Effector memory CD4-positive, alpha-beta T cell (primary cell): ENCODE measurements at places on chromosomes 2 and 18.
A peak's percentile ranks its signal among the peaks of the same experiment; 100 is the strongest.

- DNase-seq, result peak; percentile 13
Measured at GRCh38 chr2:161138429-161138828, 21.8 kb upstream of the TANK start.

GRCh38 chr18:54086863-54087262, 137.6 kb downstream of the MBD2 start:
- no peak for DNase-seq

DNA sequence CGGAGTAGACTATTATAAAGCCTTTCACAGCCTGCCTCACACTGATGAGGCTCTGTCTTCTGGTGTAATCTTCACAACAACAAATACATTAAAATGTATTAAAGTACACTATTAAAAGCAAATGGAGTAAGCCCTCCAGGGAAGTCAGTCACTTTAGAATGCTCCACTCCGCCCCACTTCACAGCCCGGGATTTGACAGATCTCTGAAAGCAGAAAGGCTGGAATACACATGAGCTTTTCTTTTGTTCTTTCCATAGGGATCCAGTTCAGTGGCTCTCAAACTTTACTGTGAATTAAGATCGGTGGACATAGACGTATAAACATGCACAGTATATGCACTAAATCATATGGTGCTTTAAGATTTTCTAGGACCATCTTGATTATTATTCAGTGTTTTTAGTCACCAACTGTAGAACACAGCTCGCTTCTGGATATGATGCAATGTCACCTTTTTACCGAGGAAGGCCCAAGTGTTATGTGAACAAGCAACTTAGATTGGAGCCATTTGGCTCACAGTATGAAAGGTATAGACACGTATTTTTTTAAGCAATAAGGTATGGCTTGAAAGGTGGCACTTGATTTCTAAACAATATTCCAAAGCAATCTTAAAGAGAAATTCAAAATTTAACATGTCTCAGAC, 151.1 kb downstream of the PRKCE start:
- DNase-seq, result no peak

DNA sequence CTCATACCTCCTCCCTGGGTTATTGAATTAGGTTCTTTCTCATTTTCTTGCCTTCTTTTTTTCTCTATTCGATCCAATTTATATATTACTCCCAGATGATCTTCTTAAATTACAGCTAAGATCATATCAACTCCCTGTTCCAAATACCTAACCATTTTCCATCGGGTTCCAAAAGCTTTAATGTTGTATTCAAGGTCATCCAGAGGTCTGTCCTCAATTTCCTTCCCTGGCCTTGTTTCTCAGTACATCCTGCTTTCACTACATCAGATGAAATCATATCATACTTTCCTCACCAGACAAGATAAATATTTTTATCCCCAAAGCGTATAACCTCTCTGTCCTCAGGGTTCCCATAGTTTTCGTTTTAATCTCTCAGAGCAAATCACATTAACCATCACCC, 36.3 kb upstream of the GREB1L start:
- DNase-seq, result no peak

DNA sequence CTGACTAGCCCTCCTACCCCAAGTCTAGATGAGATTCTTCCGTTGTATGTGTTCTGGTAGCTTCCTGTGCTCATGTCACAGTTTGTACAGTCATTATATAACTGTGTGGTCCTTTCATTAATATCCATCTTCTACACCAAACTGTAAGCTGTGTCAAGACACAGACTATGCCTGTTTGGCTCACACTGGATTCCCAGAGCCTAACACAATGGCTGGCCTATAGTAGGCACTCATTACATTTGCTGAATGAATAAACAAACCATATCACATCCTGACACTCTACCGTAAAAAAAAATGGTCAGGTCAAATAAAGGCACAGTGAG, 72.6 kb downstream of the ANKRD44 start:
- DNase-seq, result no peak

DNA sequence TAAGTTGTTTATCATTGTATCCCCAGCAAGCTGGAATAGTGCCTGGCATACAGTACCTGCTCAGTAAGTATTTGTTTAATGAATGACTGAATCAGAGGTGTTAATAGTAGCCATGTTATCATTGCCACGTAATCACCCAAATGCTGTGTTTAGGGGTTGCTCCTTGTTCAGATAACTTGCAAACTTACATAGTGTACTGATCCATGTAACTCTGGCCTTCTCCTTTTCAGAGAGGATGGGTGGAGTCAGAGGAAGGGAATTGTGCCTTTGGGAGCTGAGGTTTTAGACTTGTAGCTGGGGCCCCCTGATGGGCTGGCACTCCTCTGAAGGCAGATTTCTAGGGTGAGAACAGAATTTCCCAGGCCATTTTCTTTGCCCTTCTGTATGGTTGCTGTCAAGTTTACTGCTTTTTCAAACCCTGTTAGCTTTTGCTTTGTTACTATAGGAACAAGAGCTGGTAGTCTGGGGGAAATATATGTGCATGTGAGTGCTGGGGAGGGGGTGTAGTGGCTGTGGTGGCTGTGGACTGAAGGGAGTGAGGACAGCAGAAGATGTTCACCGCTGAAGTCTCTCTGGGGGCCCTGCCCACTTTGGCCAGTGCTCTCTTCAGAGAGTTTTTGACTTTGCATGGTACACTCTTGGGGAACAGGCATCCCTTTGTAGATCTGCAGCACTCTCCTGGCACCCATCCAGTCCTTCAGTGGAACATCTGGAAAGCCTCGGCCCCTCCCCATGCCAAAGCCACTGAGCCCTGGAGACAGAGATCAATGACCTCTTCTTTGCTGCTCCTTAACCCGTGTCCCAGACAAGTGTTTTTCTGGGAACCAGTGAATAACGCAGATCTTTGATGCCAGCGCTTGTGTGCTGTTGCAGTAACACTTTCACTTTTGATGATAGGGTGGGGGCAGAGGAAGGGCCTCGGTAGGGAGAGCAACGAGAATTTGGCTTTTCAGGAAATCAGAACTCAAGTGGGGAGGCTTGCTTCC, 209.0 kb downstream of the PRKCE start:
- no peak for DNase-seq
